ENCODE measurements at places on chromosomes 1 and 21.

DNA sequence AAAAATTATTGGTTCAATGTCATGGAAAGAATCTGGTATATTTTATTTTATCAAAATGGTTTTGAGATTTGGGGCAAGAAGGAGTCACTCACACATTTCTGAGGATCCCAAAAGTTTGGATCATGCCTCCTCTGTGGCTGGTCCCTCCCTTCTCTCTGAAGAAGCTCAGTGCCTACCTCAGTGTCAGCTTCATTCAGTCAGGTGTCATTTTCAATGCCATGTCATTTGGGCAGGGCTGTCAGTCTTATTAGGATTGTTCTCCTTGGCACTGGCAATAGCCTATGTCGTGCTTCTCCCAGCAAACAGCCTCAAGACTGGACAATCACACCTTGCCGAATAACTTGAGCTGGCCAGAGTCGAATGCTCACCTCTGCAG, 264.5 kb upstream of the CAMK1G start:
- DNase-seq = no peak

DNA sequence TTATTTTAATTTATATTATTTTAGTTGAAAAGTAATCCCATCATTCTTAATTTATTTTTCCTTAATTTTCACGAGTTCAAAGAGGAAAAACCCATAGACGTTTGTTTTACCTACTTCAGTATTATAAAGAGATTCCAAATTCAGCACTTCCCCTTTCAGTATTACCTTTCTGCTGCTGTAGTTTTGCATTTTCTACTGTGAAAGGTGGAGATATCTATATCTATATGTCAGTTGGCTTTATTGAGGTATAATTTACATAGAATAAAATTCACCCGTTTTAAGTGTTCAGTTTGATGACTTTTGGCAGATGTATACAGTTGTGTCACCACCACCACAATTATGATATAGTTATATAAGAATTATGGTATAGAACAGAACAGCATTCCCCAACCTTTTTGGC, 33.0 kb downstream of the MAST2 start:
- DNase-seq = no peak

DNA sequence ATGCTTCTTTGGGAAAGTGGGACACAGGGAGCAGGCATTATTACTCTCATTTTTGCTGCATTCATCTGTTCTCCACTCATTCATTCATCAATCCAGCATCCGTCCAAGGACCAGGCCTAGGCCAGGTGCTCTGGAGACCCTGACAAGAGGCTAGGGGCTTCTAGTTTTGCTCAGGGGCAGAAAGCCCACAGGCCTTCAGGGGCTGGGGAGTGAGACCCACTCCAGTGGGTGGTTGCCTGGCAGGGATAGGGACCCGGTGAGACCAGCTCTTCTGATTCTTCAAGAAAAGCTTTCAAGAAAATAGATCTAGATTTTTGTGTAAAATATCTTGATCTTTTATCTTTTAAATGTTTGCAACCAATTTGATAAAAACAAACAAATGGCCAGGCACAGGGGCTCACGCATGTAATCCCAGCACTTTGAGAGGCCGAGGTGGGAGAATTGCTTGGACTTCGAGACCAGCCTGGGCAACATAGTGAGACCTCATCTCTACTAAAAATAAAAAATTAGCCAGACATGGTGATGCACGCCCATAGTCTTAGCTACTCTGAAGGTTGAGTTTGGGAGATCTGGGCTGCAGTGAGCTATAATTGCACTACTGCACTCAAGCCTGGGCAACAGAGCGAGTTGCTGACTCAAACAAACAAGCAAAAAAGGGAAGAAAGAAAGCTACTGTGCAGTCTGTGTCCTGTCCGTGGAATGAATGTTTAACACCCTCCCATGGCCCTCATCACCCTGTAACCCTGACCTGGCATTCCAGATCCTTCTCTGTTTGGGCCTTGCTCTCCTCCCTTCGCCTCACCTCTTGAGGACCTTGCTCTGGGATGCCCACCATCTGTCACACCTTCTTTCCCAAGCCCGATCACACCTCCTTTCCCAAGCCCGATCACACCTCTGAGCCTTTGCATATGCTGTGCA, 17.3 kb upstream of the LRP8 start:
- no peak for DNase-seq

DNA sequence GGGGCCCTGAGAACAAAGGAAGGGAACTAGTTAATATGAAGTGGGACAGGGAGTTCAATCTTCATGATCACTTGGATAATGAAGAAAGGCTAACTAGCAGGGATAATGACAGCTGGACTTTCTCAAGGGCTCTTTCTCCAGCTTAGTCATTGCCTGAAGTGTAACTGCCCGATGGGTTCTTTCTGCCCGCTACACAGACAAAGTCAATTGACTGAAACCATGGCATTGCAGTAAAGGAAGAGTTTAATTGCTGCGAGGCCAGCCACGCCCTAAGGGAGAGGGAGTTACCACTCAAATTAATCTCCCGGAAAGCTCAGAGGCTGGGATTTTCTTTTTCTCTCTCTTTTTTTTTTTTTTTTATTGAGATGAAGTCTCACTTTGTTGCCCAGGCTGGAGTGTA, 16.6 kb upstream of the SLC2A5 start:
- DNase-seq = no peak

- DNase-seq = no peak
Measured at GRCh38 chr1:15947382-15948090, 28.4 kb downstream of the ZBTB17 start.

- peak; percentile 74 for DNase-seq
Measured at GRCh38 chr1:62356257-62356835, 37.1 kb upstream of the KANK4 start.

DNA sequence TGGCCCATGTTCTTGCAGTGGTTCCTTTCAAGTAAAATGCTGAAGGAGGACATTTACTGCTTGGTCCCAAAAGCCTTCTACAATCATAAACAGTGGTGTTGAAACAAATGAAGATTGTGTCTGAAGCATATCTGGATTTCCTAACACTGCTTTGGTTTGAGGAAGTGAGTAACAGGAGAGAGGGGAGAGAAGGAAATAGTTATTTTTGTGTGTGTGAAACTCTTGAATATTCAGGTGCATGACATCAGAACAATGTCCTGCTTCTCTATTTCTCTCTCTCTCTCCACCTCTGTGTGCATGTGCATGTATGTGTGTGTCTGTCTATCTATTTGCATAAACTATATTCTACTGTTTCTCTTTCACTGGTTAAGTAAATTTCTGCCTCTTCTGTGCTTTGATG, 61.4 kb upstream of the TNFSF18 start:
- no peak for DNase-seq

DNA sequence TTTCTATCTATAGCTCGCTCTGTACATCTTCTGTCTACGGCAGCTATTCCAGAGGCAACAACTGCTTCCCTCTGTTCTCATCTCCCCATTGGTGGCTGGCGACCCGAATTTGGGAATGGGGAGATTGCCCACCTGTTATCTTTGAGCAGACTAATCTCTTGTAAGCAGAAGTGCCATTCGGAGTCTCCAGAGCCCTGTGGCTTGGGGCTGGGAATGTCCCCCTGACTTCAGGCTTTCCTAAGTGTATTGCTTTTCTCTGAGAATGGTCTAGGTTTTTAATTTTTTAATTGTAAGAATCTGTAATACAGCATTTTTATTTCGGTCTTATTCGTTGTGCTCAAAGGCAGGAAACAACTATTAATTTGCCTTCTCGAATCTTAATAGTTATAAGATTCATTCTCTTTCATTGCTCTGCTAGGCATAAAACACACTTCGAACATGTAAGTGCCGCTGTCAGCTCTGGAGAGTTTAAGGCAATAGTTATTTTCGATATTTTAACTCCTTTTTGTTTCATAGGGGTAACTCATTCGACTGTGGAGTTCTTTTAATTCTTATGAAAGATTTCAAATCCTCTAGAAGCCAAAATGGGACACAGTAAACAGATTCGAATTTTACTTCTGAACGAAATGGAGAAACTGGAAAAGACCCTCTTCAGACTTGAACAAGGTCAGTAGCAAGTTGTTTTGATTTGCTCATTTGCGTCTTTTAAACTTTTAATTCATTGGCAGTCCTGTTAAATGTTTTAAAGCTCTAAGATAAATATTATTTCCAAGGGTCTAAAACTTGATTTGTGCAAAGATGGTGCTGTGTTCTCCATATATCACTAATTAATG, 514 bp downstream of the AGL start:
- DNase-seq = peak; percentile 13

DNA sequence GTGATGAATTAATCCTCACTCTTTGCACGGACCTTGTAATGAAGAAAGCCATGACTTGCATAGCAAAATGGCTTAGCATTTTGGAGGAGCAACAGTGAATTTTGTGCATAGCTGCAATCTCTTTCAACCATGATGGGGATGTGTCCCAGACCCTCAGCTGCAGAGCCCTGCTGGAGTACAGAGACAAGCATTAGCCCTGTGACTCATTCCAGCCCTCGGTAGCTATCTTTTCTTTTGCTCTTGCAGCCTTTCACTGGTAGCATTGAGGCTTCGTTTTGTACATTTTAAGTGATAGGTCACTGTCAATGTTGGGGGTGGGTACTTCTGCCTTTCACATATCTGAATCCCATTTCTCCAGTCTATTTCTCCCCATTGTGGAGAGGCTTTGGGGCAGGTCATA, 58.4 kb downstream of the SLC35F3 start:
- no peak for DNase-seq

- DNase-seq = no peak
Measured at GRCh38 chr1:230567221-230567575, 75.1 kb upstream of the COG2 start.

- no peak for DNase-seq
Measured at GRCh38 chr1:19476450-19477190, 8.7 kb downstream of the CAPZB start.

DNA sequence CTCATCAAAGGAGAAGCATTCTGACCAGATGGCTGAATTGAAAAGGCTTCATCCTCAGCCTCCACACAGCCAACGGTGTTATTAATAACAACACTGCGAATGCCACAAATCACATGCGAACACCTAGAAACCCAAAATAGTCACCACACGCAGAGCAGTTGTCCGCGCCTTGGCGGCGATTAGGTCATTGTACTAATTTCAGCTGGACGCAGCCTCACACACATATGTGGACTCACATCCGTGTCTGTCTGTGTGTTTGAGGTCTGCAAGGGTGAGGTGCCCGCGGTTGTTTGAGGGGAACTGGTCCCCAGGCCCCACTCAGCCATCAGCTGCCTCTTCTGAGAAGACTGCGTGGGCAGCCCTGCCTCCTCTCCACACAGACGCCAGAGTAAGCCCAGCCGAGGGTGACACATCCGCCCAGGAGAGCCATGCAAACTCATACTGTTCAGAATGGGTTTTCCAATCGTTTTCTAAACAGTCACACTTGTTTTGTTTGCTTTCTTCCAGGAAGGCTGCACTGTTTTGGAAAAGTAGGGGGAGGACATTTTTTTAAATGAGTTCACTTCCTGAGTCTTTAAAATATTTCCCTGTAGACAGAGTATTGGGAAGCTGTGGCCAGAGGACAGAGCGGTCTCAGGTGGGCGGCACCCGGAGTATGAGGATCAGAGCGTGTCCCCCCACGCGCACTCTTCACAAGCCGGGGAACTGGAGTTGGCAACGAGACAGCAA, 53.4 kb downstream of the TOMM20 start:
- no peak for DNase-seq

DNA sequence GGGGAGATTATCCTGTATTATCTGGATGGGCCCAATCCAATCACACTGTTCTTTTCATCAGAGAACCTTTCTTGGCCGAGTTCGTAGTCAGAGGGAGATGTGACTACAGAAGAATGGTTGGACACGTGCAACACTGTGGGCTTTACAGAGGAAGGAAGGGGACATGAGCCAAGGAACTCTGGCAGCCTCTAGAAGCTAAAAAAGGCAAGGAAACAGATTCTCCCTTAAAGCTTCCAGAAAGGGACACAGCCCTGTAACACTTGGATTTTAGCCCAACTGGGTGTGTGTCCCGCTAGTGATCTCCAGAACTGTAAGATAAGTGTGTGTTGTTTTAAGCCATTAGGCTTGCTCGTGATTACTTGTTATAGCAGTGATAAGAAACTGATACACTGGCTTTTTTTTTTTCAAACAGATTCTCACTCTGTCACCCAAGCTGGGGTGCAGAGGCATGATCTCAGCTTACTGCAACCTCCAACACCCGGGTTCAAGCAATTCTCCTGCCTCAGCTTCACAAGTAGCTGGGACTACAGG, 53.9 kb upstream of the FBXO28 start:
- DNase-seq = no peak

GRCh38 chr1:234855851-234856250, 245.9 kb upstream of the IRF2BP2 start:
- no peak for DNase-seq

DNA sequence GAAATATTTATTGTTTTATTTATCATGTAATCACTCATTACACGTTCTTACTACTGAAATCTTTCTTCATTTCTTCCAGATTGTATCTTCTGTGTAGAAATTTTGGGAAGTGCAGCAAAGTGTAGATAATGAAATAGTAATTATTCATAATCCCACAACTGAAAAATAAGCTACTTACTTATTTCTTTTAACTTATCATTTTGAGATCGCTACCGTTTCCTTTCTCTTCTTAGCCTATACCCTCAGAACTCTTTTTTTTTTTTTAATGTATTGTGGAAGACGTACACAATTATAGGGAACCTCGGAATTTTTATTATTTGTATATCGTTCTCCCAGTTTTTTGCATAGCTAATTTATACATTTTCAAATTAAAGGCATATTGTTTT, 518 bp upstream of the FH start:
- no peak for DNase-seq

DNA sequence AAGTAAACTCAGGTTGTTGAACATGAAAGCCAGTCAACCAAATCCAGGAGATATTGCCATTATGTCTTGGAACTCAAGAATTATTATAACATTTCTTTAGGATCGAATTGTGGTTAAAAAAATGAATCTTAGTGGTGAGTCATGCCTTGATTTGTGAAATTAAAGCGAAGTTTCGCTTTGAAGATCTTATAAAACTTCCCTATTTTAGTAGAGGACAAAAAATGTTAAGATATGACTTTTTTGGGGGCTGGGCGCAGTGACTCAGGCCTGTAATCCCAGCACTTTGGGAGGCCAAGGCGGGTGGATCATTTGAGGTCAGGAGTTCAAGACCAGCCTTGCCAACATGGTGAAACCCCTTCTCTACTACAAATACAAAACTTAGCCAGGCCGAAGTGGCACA, 39.5 kb upstream of the PTBP2 start:
- DNase-seq = no peak

- DNase-seq = no peak
Measured at GRCh38 chr1:156508205-156508954, 7.8 kb upstream of the MEF2D start.

- DNase-seq = no peak
Measured at GRCh38 chr1:152115344-152115743, at the start of gene TCHH. Gene TCHH, minus strand, starts transcription at chr1:152115444. Its CDS starts 1,364 bp downstream, at chr1:152114080.

DNA sequence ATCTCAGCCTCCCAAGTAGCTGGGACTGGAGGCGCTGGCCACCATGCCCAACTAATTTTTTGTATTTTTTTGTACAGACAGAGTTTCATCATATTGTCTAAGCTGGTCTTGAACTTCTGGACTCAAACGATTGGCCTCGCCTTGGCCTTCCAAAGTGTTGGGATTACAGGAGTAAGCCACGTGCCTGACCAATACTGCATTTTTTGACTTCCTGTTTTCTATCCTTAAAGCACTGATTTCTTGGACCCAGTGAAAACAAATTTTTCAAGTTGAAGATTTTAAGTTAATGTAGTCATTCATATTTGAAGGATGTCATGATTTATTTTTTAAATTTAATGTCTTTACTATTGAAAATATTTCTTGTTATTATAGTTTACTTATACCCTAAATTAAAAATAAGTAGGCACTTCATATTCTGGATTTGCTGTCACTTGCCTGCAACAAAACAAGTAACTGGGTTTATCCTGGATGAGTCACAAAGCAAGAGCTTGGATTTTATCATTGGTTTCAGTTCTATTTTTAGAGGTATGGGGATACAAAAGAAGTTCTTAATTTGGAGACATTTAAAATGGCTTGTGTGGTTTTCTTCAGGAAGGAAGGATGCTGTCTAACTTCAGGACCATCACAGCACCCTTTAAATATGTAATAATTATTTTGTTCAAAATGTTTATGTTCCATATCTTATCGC, 2.2 kb upstream of the VPS45 start:
- no peak for DNase-seq
